CD4-positive, alpha-beta T cell treated with Interleukin-12 subunit alpha and Interleukin-12 subunit beta, for 1 hour (primary cell): ENCODE measurements at places on chromosomes 11 and 22.

GRCh38 chr11:1749395-1750351 is 722 bp downstream of the IFITM10 start:
- DNase-seq: no peak

DNA sequence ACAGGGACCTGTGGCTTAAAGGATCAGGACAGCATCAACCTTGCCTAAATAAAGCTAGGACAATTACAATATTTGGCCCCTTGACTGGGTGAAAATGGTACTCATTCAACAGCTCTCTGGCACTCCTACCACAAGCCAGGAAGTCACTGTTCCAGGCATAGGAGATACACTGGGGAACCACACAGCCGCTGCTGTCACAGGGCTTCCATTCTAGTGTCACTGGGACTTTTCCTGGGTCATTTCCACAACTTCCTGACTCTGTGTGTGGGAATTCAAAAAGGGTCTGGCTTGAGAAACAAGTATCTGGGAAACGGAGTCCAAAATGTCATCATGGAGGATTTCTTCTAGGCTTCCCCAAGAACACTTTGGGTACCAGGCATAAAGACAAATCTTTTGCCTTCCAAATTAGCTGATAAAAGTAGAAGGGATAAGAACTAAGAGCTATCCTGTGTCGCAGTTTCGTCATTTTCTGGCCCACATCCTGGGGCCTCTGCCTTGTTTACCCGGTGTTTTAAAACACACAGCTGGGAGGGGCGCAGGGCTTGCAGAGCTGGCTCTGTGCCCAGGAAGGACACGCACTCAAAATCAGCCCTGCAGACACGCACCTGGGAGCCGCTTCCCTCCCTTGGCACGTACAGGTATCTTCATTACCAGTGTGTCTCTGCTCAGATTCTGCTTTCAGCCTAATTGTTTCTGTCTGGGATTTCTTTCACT is 38.0 kb downstream of the TMEM45B start:
- peak; percentile 74 for DNase-seq

- DNase-seq: no peak
Measured at GRCh38 chr11:132943357-132943705, 589.0 kb downstream of the OPCML start.

GRCh38 chr11:65471447-65471891 is 27.4 kb upstream of the MALAT1 start:
- DNase-seq: peak; percentile 40

- DNase-seq: no peak
Measured at GRCh38 chr22:36741968-36742367, 34.0 kb downstream of the IFT27 start.

- no peak for DNase-seq
Measured at GRCh38 chr11:24383137-24383536, 113.7 kb upstream of the LUZP2 start.

DNA sequence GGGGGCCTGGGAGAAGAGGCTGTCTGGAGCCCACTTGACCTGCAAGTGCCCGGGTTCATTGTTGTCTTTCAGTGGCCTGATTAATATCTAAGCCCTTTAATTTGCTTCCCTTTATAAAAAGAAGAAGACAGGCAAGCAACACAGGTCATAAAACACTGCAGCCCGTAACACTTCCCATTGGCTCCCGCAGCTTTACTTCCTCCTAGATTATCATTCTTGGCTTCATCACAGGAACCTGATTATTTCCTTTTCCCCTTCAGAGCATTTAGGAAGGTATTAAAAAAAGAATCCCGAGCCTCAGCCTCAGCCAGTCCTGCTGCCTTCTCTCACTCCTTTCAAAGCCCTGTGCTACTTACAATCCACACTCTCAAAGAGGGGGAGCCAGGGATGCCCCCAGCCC is 183.2 kb downstream of the GRIK4 start:
- DNase-seq: no peak

- no peak for DNase-seq
Measured at GRCh38 chr11:134638796-134639430, 226.9 kb upstream of the B3GAT1 start.

DNA sequence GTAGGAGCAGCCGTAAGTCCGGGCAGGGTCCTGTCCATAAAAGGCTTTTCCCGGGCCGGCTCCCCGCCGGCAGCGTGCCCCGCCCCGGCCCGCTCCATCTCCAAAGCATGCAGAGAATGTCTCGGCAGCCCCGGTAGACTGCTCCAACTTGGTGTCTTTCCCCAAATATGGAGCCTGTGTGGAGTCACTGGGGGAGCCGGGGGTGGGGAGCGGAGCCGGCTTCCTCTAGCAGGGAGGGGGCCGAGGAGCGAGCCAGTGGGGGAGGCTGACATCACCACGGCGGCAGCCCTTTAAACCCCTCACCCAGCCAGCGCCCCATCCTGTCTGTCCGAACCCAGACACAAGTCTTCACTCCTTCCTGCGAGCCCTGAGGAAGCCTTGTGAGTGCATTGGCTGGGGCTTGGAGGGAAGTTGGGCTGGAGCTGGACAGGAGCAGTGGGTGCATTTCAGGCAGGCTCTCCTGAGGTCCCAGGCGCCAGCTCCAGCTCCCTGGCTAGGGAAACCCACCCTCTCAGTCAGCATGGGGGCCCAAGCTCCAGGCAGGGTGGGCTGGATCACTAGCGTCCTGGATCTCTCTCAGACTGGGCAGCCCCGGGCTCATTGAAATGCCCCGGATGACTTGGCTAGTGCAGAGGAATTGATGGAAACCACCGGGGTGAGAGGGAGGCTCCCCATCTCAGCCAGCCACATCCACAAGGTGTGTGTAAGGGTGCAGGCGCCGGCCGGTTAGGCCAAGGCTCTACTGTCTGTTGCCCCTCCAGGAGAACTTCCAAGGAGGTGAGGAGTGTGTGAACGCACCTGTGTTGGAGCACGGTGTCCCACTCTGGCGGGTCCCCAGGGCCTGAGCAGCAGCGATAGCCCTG is at the start of gene TAGLN:
TSS of gene TAGLN (plus strand) at position 318 of the 863 bp plus-strand sequence. CDS start 3,644 bp downstream, outside the sequence.
- no peak for DNase-seq

- DNase-seq: no peak
Measured at GRCh38 chr22:20183823-20184222, 33.0 kb upstream of the CCDC188 start.

GRCh38 chr11:77154381-77155081 is 26.5 kb downstream of the MYO7A start:
- DNase-seq: no peak

DNA sequence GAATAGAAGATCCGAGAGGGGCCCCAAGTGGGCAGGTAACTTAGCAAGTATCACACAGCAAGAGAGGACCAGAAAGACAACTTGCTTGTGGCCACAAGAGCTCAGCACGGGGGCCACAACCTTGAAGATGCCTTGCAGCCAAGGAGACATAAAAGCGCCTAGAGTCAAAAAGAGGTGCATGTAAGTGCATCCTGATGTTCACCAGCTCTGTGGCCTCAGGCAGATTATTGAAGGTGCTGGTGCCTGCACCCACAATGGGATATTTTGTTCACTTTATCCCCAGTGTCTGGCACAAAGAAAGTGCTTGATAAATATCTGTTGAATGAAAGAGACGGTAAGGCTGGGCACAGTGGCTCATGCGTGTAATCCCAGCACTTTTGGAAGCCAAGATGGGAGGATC is 106.0 kb upstream of the ASPHD2 start:
- no peak for DNase-seq

DNA sequence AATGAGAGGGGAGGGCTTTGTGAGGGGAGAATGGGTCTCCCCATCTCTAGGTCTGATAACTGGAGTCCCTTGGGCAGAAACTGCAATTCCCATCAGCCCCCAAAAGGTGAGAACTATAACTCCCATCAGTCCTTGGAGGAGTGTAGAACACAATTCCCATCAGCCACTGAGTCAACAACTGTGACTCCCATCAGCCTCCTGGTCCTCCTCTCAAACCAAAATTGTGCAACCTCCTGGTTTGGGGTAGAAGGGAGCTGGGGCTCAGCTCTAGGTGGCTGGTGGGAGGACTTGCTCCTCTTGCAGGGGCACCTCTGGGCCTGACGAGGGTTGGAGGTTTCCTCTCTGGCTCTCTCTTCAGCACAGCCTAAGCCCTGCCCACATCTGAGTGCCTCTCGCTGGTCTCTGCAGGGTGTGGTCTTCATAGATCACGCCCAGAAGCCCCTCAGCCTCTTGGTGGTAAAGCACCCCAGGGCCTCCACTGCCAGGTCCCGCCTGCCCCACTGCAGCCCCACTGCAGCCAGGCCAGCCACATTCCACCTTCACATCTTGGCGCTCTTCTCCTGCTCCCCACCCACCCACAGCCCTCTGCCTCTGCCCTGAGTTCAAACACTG is 18.5 kb downstream of the SLC22A12 start:
- DNase-seq: no peak

DNA sequence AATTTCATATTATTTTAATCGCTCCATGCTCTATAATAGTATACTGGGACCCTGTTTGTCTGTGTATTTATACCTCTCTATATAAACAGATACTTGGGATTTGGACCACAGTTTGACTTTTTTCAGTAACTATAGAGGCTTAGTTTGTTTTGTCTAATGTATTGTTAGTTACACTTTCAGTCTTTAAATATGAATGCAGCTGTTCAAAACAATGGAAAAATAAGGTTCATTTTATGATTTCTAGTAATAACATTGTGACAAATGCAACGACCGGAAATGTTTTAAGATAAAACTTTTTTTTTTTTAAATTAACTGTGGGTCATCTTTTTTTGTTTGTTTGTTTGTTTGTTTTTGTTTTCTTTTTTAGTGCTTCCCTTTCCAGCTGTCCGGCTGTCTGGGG is 133.5 kb downstream of the ARHGAP42 start:
- DNase-seq: no peak

DNA sequence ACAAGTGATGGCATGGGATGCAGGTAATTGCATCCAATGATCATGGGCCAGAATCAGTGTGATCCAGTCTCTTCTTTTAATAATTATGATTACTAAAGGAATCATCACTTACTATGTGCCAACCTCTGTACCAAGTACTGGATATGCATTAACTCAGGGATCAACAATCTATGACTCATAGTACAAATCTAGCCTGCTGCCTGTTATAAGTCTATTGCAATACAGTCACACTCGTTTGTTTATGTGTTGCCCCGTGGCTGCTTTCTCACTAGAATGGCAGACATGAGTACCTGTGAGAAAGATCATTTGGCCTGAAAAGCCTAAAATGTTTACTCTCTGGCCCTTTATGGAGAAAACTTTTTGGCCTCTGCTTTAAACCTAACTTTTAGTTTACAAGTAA is 45.0 kb downstream of the OR6Q1 start:
- DNase-seq: no peak

GRCh38 chr11:121889931-121890330 is 226.1 kb downstream of the BLID start:
- DNase-seq: no peak

DNA sequence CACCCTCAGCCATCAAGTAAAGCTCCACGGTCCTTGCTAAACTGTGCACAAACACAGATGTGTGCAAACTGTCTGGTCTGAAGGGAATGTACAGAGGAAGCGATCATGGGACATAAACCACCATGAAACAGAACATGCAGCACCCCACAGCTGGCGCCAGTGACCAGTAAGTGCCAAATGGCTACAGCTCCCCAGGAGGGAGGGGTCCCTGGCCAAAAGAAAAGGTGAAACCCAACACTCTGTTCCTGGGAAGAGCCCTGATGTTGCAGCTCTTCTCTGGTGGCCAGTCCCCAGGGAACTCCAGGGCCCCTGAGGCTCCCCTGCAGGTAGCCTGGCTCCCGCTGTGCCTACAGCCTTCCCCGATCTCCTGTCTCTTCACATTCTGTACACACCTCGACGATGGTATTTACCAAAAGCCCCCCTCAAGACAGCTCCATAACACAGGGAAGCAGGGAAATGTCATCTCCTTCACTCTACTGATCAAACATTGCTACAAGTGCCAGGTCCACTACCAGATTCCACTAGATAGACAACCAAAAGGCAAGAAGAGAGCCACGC is 2.9 kb downstream of the DGCR6L start:
- DNase-seq: no peak

- no peak for DNase-seq
Measured at GRCh38 chr11:85299258-85299942, 327.7 kb downstream of the DLG2 start.

DNA sequence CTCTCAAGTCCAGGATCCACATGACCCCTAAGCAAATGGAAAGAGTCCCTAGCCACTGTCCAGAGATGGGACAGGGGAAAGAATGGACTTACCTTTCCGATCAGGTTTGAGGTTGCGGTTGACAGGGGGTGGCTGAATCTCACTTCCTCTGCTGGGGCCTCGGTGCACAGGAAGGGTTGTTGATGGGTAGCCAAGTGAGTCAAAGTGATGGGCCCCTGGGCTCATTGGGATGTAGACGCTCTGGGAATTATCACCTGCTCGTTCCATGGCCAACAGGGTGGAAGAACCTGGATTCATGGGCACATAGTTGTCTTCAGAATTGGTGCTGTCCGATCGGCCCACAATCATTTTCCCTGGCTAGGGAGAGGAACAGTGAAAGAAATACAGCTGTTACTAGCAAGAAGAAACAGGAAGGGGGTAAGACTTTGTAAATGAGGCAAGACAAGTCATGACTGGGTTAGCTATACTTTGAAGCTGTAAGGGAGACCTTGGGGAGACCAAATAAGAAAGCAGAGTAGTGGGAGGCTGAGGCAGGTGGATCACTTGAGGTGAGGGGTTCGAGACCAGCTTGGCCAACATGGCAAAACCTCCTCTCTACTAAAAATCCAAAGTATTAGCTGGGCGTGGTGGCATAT is 34.7 kb downstream of the USP35 start:
- no peak for DNase-seq

DNA sequence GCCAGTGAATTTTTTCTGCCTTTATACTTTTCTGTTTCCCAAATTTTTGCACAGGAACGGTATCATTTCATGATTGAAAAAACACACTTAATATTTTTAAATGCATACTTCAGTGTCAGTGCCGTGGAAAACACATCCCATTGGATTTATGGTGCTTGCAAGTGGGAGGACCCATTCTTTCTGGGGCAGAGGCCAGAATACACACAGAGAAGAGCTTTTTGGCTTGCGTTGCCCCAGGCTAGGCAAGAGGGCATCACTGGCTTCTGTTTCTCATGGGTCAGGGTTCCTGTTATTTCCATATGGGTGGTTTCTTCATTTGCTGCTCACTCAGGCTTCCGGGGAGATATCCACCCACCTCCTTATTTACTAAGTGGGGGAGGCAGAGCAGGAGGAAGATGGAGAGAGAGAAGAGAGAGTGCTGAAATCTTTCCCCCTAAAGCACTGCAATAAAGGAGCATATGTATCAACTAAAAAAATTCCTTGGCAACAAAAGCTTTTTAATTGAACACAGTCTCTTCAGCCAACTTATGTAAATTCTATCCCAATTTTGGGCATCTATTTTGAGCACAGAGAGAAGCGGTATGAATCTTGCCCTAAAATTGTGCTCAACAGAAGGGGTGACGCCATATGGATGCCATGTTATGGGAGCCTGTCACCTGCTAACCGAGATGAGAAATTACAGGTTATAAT is 66.0 kb upstream of the KIRREL3 start:
- DNase-seq: no peak
